ENCODE measurements at places on chromosomes 6 and 20.
A peak's percentile ranks its signal among the peaks of the same experiment; 100 is the strongest.

DNA sequence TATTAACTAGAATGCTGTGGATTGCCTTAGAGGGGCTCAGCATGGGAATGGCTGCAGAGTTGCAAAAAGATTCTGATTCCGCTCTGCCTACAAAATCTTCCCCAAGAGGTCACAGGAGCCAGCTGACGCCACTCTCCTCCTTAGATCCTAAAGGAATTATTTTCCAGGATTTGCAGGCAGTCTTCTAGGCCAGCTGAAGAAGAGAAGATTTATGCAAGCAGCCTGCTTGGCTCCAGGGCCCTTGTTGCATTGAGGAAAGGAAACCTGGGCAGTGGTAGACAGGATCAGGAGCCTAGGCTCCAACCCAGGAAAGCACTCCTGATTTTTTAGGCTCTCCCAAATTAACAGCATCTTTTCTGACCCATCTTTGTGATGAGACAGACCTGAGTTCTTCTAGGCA, 245.8 kb downstream of the PKHD1 start:
- DNase-seq, result no peak

- DNase-seq, result no peak
Measured at GRCh38 chr6:137430954-137431353, 63.2 kb downstream of the OLIG3 start.

- no peak for DNase-seq
Measured at GRCh38 chr6:5584078-5584482, 322.8 kb downstream of the FARS2 start.

DNA sequence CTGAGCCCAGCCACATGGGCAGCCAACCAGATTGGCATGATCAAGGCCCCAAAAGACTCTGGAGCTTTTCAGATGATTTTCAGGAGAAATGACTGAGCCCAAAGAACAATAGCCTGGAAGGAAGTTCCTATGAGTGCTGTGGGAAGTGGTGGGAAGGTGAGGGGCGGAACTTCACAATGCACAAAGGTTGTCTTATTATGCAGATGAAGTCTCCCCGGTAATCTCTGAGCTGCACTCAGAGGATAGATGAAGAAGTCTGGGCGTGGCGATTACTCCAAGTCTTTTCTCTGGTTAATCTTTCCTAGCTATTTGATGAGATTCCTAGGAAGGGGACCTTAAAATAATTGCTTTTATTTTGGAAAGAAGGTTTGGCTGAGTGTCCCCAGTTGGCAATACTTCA, 36.9 kb downstream of the LBP start:
- no peak for DNase-seq

- peak; percentile 7 for DNase-seq
Measured at GRCh38 chr20:15162079-15162647, 824.8 kb upstream of the FLRT3 start.

- no peak for DNase-seq
Measured at GRCh38 chr6:80527552-80528052, 421.1 kb downstream of the BCKDHB start.

GRCh38 chr6:169791721-169792131, 40.3 kb downstream of the ERMARD start:
- DNase-seq, result no peak

DNA sequence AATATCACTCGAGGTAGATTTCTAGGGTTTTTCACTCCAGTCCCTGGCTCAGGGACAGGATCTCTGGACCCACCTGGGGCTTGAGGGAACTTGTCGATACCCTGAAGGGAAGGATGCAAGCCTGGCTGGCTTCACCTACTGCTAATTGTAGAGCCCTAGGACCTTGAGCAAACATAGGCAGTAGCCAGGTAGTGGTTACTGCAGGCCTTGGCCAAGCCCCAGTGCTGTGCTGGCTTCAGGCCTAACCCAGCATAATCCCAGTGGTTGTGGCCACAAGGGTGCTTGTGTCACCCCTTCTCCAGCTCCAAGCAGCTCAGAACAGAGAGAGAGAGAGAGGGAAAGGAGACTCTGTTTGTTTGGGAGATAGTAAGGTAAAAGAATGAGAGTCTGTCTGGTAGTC, 5.8 kb upstream of the MCM9 start:
- no peak for DNase-seq

DNA sequence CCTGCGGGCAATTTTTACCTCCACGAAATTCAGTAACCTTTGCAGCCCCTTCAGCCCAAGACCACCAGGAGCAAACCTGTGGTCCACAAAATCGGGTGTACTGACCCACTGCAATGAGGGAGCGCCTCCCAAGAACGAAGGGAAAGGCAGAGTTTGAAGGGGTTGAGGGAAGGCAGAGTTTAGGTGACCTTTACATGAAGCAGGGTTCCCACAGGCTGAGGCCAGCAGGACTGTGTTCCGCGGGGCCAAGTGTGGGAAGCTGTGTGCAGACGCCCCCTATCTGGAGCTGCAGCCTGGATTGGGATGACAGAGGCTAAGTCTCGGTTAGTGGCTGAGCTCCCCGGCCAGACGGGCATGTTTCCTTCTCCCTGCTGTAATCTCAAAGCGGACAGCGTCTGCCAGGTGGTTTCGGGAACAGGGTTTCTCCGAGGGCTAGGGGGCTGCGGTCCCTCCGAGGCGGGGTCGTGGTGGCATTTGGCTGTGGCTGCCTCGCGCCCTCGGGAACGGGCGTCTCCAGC, 826 bp upstream of the PYGB start:
- peak; percentile 10 for DNase-seq

- DNase-seq, result no peak
Measured at GRCh38 chr6:139577763-139578604, 203.5 kb upstream of the CITED2 start.

DNA sequence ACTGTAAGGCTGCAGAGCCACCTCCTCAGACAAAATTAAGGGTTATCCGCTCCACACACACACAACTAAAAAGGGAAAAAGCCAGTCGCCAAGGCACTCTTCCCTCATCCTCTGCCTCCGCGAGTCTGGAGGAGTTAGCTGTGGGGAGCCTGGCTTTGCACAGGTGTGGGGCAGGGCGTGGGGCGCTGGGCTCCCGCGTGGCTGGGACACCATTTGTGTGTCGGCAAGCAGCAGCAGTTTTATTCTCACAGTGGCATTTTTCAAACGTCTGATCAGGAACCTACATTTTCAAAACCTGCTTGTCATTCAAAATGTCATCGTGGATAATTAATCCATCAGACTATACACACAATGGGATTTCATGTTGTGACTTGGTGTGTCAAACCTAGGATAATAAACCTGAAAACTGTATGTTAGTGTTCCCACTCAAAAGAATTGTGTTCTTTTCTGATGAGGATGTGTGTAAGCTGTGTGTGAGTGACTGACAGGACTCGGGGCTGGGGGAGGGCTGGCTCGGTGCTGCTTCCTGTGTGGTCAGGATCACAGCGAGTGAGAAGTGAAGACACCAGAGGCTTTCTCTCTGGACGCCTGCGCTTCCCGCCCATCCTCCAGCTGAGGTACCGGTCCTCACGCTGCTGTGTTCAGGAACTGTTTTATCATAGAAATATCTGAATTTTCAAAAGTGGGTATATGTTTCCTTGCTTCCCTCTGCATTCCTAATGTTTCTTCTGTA, 83.1 kb downstream of the IRF4 start:
- DNase-seq, result peak; percentile 90

DNA sequence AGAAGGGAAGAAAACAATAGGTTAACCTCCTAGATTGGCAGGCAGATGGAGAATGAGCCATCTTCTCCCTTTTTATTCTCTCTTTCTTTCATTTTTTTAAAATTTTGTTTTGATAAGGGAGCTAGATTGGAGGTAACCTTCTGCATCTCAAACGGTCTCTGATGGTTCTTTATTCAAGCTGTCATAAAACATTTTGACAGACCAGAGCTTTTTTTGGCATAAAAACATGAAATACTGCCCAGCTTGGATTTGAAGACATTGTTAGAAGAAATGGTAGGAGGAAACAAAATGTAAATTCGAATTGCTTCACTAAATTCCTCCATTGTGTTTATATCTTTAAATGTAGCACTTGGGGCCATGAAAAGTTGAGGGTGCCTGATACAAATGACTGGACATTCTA, 158.5 kb downstream of the EPHA7 start:
- no peak for DNase-seq

GRCh38 chr6:74177506-74177905, 481.5 kb downstream of the CD109 start:
- no peak for DNase-seq

DNA sequence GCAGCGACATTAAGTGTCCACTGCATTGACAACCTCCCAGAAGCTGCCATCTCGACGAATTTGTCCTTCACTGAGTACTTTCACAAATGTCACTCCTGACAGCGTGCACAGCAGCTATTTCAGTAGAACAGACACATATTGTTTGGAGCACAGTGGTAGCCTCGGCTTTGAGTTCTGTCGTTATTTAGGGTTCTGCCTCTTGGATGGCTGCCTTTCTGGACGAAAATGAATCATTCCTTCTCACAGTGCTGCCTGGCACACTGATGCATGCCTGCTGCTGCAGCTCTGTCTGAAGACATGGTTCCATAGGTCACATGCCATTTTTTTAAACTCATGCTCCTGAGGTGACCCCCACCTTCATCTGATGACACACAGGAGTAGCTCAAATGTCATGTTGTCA, 477.0 kb downstream of the C6orf118 start:
- DNase-seq, result no peak

GRCh38 chr20:63846128-63846771, 15.0 kb upstream of the ABHD16B start:
- DNase-seq, result no peak

DNA sequence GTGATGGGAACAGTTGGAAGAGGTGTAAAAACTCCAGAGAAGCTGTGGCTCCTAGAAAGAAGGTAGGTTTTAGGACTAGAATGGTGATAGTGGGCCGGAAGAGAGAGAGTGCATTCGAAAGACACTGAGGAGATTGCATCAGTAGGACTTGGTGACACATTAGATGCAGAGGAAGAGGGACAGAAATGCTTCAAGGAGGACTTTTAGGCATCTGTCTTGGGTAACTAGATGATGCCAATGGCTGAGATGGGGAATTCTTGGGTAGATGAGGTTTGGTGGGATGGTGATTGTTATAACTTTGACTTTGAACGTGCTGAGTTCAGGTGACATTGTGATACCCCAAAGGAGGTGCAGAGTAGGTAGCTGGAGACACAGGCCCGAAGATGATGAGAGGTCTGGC, 196.5 kb downstream of the GMPR start:
- peak; percentile 60 for DNase-seq

GRCh38 chr6:158043586-158044524, 62.2 kb downstream of the SYNJ2 start:
- DNase-seq, result no peak

DNA sequence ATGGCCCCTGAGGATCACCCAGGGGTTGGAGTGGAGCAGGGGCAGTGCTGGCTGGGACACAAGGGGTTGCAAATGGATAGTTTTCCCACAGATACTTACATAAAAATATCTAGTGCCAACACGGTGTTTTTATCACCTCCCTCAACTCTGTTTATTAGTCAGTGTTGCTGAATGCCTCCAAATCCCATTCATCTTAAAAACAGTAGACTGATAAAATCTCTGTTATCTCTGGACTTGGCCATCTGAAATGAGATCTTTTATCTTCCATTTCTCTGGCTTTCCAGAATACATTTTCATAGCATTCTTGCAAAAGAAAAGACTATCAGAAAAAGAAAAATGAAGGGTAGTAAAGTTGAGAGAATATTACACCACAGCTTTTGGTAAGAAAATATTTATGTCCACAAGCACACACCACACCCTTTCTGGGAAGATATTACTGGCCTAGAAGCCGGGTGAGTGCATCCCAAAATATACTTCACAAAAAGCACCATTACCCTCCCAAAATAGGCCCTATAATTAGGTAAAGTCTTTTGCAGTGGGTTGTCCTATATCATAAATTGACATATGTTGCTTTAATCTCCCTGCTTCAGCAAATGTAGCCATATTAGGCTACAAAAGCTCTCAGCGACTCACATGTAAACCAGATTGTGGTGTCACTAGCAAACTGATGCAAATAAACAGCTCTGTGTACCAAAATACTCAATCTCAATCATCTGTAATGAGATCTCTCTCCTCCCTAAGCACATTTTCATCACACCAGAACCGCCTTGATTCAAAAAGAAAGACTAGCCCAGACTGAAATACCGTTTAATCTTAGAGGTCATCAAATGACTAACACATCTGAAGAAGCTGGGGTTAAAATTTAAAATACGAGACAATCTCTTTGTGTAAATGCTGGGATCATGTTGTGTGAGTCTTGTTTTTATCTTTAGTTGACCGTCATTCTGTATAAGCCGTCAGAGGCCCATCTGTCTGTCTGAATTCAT, 96.7 kb downstream of the FYN start:
- DNase-seq, result peak; percentile 63

DNA sequence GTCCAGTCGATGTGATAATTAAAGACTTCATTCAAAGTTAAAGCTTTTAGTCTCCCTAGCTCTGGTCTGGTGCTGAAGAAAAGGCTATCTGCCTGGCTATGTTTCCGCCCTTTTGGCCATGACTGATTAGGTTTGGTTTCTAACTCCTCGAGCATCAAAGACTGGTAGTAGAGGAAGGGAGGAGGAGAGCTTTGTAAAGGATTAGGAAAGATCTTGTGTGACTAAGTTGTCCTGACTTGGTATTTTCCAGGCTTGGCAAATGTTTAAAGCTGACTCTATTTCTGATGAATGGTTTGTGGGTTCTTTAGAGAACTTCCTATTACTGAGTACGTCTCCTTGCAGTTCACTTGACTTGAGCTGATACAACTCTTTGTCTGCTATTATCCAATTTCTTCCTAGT, 312.9 kb downstream of the GJA1 start:
- no peak for DNase-seq

GRCh38 chr6:5562277-5562676, 301.0 kb downstream of the FARS2 start:
- DNase-seq, result peak; percentile 33

Data from activated CD4-positive, alpha-beta T cell treated with anti-CD3 and anti-CD28 coated beads, Interleukin-2, Interleukin-6, amounts not matched to agents 100 ng/mL and 50 ng/mL, durations not matched to agents 16 hours and 8 hours (primary cell).